NCI-H526 (cell line): ENCODE measurements at places on chromosomes 13 and 19.
A peak's percentile ranks its signal among the peaks of the same experiment; 100 is the strongest.

DNA sequence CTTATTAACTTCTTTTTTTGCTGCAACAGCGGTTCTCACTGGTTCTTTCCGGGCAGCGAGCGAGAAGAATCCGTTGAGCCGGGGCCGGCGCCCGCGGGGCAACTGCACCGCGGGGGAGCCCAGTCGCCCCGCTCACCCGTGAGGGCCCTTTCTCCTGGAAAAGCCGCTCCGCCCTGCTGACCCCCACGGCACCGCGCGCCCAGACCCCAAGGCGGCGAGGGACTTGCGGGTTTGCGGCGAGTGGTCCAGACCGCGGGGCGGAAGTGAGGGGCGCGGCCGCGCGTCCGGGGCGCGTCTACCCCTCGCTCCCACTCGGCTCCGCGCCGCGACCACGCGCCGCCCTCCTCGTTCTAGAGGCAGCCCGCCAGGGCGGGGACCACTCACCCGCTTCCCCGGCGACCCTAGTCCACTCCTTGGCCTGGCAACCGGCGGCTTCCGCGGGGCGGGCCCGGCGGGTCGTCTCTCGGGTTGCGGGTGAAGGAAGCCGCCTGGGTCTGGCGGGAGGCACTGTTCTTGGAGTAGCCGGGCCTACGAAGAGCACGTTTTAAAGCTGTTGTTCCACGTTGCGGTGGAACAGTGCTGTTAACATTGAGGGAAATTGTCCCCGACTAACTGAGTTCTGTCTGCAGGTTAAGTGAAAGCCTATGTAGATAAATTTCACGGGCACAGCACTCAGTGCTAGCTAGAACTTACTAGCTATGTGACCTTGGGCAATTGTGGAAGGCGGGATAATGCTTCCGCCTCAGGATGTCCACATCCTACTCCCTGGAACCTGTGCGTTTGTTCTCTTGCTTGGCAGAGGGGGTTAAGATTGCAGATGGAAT, at the start of gene NEK3:
TSS of gene NEK3 (minus strand) at position 439 of the 824 bp plus-strand sequence. CDS start 3,406 bp downstream, outside the sequence.
- peak; percentile 53 for DNase-seq

GRCh38 chr13:27125357-27126282, 46.0 kb downstream of the USP12 start:
- DNase-seq: peak; percentile 95

GRCh38 chr13:113926951-113927660, 46.8 kb downstream of the C13orf46 start:
- no peak for DNase-seq

DNA sequence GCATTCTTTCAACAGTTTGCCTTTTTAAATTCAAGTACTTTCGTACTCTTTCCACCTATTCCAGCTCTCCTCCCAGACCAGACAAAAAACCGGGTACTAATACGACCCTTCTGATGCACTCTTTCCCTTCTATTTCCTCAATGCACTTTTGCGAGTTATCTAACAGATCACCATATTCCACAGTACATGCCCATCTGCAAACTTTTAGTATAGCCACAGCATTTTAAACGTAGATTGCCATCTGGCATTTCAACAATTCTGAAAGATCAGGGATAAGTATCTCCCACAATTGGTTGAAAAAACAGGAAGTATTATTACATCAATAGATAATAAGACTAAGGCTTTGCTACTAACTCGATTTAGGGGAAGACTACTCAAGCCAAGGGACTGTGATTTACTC, 31.5 kb downstream of the RBM26 start:
- DNase-seq: no peak

DNA sequence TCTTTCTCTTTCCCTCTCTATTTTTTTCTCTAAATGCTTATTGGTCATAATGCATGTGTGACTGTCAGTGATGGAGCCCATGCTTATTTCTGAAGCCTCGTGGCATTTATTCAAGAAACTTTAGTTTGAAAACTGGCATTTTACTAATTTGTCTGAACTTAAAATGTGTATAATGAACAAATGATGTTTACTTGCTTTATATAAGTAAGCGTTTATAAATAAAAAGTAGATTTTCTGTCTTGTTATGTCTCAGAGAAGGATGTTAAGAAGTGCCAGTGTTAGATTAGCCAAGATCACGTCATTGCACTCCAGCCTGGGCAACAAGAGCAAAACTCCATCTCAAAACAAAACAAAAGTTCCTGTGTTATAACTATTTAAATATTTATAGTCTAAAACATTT, 1568.1 kb downstream of the EFNB2 start:
- DNase-seq: no peak

- DNase-seq: peak; percentile 72
Observed at GRCh38 chr13:112885782-112886268, 83.2 kb upstream of the MCF2L start.

DNA sequence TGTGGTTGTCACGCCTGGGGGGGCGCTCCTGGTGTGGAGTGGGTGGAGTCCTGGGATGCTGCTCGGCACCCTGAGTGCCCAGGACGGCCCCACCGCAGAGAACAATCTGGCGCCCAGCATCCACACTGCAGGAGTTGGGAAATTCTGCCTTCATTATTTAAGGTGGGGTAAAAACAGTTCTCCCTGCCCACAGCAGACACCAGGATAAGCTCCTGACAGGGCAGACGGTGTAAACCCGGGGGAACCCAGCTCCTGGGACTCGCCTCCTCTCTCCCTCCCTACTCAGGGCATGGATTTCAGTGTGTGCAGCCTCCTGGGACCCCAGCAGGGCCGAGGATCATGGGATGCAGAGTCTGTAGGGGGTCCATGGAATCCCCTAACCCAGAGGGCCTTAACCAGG, 7.7 kb upstream of the WDR18 start:
- DNase-seq: no peak

GRCh38 chr13:24894972-24895300, 131.0 kb downstream of the RNF17 start:
- no peak for DNase-seq

- no peak for DNase-seq
Observed at GRCh38 chr19:30916238-30916637, 433.0 kb downstream of the TSHZ3 start.

DNA sequence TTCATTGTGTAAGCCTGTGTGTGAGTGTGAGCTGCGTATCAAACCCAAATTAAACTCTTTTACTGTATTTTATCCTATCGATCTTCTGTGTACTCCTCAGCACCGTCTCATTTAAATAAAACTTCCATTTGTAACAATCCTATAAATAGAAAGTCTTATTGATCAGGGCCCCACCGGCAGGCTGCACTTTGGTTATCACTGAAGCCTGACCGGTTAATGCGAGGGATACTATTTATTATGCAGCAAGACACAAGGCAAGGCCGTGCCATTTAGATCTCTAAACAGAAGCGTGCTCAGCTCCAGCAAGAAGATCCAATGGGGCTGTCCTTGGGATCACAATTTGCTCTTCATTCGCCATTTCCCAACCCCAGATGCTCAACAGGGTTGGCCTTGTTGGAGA, 252.6 kb upstream of the TSHZ3 start:
- peak; percentile 59 for DNase-seq

GRCh38 chr19:15874821-15875474, 22.9 kb downstream of the CYP4F2 start:
- peak; percentile 25 for DNase-seq

DNA sequence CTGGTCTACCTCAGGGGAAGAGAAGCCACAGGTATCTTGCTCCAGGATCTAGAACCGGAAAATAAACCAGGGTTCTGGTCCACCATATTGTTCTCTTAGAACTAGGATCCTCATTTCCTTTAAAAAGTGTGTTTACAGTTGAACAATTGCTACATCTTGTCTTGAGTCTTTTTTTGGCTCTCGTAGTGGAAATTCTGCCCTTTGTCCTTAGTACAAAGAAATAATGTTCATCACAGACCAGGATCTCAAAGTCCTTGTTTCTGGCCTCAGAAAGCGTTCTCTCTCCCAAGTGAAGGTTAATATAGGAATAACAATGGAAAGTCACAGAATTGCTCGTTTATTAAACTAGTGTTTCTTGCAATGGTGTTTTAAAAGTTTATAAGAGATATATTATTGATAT, 20.8 kb downstream of the KLF2 start:
- no peak for DNase-seq

- no peak for DNase-seq
Observed at GRCh38 chr13:26200811-26201210, 21.3 kb downstream of the RNF6 start.

GRCh38 chr13:112014857-112015256, 52.1 kb upstream of the SOX1 start:
- no peak for DNase-seq

- DNase-seq: no peak
Observed at GRCh38 chr13:19618977-19619376, 14.5 kb upstream of the MPHOSPH8 start.

GRCh38 chr19:54218259-54218658, 4.5 kb downstream of the LILRB3 start:
- DNase-seq: no peak

GRCh38 chr13:26497968-26498511, 59.4 kb upstream of the WASF3 start:
- no peak for DNase-seq

DNA sequence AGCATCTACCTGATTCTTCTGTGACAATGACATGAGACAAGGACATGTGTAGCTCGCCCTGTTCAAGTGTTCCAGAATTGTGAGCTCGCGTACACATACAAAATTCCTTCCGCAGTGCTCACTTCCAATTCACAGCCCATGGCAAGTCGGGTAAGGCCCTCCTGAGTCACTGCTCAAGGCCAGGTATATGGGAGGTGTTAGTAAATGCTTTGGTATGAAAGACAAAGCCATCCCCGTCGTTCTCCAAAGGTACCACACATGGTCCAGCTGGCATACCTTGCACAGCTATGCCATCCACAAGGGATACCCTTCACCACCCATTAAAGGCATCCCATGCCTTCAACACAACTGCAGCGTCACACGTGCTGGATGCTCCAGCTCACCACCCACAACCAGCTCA, 4.4 kb upstream of the ELL start:
- DNase-seq: no peak

DNA sequence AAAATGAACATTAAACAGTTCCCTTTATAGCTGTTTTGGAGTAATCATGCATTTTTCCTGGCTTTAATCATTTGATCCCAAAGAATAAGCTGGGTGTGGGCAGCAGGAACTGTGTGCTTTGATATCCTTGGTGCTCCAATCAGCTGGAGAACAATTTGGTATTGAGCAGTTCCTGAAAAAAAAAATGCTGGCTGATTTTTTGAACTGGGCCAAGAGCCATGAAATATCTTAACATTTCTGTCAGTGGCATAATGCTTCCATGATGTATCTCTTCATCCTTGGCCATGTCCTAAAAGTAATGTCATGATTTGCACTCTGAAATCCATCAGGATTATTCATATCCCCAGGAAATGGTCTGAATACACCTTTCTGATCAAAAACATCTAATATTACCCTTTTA, 134.7 kb downstream of the LHFPL6 start:
- DNase-seq: no peak

DNA sequence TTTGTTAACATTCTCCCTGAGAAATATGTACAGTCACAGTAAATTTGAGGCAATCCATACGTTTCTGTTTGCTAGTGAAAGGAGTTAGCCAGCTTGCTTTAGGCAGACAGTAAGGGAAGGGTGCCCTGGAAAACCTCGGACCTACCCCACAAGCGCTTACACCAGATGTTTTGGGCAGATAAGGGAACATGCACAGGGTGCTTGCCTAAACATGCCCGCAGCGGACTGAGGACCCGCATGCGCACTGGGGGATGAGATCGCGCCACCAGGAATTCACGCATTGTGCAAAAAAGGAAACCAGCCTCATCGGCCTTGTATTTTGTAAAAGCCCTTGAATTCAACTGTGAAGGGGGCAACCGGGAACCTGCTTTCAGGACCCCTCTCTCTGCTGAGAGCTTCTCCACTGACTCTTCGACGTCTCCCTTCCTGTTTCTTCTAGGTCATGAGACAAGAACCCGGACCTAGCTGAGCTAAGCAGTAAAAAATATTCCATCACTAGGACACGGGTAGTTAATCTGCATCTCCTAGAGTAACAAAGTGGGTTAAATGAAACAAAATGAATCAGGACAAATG, 1399.2 kb upstream of the ATXN8OS start:
- no peak for DNase-seq

- no peak for DNase-seq
Observed at GRCh38 chr13:66933527-66933926, 296.6 kb downstream of the PCDH9 start.

DNA sequence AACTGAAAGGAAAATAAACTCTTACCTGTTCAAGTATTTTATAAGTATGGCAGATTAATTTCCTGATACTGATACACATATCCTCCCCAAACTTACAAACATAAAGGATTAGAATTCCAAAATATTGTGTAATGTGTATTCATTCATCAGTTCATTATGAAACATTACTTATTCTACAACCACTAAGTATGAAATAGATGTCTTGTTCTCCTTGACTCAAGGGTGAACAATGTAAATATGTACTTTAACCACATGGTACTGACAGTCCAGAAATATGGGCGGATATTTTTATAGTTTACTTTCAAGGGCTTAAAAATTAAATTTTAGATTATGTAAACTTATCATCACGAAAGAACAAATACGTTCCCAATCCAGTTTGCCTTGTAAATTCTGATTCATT, 334.0 kb downstream of the LIG4 start:
- DNase-seq: no peak

DNA sequence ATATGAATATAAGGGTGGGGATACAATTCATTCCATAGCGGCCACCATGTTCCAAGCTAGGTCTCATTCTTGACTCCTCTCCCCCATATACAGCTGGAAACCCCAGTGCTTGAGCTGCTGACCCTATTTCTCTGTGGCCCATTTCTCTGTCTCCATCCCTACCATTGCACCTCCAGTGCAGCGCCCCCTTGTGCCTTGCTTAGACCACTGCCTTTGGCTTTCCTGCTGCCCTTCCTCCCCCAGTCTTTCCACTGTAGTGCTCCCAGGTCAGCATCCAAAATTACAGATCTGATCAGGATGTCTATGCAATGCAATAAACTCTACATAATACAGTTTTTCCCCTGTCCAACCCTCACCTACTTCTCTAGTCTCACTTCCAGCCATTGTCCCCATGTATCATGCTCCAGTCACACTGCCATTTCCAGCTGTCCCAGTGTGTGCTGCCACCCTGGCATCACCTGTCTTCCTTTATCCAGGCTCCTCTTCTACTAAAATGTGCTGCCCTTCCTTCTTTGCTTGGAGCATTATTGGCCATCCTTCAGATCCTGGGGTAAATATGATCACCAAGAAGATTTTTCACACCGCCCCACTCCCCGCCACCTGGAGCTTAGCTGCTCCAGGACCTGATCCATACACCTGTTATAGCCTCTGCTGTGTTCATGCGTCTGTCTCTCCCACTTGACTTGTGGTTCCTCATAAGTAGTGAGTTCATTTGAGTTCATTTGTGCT, 199.4 kb upstream of the IPO5 start:
- no peak for DNase-seq

DNA sequence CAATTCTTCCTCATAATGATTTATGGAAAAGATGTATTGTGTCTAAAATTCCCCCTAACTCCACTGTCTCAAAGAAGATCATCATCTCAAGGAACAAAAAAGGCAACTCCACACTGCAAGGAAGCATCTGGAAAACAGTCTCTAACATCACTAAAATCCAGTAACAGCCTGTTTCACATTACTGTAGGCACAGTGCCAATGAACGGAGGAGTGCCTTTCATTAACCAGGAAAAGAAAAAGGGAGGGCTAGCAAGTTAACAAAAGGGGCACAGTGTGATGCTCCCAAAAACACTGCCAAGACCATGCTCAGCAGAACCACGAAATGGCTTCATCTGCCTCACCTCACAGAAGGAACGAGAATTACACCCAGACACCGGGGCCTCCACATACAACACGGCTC, 8.5 kb downstream of the TMTC4 start:
- no peak for DNase-seq
